ENCODE measurements at places on chromosomes 11 and 22.

DNA sequence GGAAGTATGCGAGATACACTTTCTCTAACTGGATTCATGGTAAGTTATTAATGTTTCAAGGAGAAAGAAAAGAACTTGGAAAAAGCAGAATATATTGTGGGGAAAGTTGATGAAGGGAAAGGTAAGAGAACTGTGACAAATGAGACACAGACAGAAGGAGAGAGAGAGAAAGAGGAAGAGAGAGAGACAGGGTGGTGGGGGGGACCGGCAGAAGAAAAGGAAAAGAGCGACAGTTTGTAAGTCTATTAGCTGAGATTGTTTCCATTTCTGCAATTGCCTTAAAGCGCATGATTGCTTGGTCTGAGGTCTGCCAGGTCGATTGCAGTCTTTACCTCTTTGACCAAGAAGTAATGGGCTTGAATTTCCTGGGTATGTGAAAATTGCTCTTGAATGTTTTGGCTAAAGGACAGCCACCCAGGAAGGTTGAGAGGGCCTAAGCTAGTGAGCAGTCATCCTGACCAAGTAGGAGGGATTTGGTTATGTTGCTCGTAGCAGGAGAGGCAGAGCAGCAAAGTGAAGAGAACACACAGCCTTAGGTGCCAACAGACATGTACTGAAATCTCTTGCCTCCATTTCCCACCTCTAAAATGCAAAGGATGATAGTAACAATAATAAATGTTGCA, 23.6 kb upstream of the TMA7B start:
- no peak for DNase-seq

DNA sequence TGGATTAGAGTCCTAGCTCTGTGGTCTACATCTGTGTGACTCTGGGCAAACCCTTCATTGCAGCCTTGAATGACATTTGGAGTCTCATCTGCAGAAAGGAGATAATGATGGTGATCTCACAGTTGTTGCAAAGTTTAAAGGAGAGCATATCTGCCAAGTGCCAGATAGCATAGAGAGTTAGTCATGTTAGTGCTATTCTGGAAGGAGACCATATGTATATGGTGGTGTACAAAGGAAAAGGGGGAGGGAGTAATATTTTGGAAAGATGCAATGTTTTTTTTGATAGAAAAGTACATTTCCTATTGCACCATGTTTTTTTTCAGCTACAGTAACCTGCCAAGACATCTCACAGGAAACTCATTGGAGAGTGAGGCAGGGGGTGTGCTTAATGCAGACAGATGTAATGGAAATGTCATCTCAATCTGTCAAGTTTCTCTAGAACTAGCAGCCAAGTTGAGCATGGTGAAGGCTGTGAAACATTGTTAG, 92.1 kb upstream of the NARS2 start:
- no peak for DNase-seq

DNA sequence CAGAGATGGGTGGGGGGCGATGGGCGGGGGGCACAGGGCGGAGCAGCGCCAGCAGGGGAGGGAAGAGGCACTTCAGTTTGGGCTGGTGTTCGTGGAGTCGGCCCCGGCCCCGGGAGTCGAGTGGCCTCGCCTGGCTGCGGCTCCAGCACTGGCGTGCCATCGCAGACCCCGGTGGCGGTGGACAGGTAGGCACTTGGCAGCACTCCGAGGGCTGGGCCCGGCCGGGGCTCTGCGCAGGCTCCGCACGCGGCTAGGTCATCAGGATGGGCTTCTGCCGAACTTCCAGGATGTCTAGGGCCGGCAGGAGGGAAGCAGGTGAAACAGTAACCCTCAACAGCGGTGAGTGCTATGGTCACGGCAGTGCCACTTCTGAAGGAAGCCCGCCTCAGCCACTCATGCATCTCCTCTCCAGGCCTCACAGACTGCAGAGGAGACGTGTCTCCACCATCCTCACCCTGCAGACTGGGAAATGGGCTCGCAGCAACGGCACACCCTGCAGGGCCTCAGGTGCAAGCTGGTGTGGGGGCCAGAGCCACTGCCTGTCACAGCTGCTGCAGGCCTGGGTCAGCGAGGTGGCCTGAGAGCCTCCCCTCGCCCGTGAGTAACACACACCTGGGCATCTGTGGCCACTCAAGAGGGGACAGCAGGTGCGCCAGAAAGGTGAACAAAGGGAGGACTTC, 33.3 kb downstream of the NUP50 start:
- no peak for DNase-seq

DNA sequence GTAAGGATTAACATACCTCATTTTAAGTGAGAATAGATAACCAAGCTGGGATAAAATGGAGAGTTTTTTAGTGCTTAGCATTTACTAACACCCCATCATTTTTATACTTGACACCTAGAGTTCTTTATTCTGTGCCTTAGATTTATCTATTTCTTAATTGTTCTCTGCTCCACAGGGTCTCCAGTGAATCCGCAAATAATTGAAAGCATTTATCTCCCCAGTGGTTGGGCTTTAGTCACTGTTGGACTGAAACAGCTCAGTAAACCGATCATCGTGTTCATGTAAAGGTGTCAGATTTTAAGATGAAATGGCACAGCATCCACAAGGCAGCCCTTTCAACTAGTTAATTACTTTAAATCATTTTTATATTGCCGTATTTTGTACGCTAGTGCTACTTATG, 17.8 kb upstream of the GRIA4 start:
- no peak for DNase-seq

DNA sequence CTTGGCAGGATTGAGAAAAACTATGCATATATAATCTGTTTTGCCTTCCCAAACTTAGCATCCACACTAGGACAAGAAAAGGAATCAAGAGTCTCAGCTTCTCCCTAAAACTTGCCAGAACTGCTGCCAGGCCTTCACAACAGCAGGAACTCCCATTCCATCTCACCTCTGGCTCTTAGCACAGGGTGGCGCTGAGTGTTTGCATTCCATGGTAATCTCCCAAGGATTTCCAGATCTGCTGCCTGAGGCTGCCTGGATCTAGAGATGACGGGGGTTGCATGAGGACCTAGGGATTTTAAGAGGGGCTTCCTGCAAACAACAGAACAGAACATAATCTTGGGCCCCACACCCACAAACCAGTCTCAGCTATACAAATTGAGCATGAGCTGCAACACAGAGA, 87.1 kb upstream of the OPCML start:
- no peak for DNase-seq
